Upper lobe of right lung (tissue), 1 donor: ENCODE measurements at places on chromosomes 16 and 17.

DNA sequence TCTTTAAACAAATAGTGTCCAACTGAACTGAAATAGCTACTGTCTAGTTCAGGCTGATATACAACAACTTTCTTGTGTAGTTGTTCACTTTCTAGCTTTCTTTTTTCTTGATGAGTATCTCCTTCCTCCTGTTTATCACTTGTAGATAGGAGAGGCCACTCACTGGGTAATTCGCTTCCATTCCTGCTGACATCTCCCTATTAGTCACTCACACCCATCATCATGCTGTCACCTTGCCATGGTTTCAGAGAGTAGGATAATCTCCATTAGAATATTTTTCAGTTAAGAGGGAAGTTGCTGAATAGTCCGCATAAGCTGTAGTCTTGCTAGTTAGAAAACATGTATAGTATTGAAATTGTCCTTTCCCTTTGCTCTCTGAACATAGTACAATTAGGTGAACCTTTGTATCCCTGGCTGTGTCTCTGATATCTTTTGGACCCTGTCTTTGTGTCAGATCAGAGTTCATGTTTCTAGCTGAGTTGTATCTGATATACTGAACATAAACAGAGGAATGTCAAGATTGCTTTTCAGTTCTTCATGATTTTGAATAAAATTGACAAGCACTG lies 64.4 kb upstream of the RASL10B start:
- DNase-seq, result no peak

GRCh38 chr17:83013779-83014117 lies 65.7 kb upstream of the METRNL start:
- no peak for DNase-seq

DNA sequence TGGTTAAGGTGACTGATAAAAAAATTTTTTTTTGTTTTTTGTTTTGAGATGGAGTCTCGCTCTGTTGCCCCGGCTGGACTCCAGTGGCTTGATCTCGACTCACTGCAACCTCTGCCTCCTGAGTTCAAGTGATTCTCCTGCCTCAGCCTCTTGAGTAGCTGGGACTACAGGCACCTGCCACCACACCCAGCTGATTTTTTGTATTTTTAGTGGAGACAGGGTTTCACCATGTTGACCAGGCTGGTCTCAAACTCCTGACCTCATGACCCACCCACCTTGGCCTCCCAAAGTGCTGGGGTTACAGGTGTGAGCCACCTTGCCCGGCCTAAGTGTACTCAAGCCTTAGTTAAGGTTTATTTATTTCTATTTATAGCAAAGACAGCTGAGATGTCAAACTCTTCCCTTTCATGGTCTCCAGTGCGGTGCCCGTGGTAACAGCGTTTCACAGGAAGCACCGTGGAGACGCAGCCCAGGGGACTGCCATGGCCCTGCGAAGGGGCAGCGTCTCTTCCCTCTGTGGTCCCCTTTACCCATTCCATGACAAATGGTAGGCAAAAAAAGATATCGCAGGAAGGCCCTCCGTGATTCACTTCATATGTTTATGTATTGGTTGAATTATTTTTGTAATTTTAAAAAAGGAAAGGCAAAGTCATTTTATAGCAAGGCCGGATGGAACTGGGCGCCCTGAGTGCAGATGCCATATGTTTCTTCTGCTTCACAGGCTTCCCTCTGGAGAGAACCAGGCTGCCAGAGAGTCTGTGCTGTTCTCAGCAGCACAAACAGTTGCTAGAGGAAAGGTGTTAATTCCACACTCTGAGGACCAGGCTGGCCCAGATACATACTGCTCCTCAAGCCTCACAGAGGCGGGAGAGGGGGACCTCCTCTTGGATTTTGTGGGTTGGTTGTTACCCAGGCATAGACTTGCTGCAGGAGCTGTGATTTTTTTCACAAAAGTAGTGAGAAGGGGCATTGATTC lies 29.2 kb downstream of the DDX19A start:
- DNase-seq, result no peak

- DNase-seq, result no peak
Observed at GRCh38 chr16:62909597-62909996, 873.4 kb upstream of the CDH8 start.

DNA sequence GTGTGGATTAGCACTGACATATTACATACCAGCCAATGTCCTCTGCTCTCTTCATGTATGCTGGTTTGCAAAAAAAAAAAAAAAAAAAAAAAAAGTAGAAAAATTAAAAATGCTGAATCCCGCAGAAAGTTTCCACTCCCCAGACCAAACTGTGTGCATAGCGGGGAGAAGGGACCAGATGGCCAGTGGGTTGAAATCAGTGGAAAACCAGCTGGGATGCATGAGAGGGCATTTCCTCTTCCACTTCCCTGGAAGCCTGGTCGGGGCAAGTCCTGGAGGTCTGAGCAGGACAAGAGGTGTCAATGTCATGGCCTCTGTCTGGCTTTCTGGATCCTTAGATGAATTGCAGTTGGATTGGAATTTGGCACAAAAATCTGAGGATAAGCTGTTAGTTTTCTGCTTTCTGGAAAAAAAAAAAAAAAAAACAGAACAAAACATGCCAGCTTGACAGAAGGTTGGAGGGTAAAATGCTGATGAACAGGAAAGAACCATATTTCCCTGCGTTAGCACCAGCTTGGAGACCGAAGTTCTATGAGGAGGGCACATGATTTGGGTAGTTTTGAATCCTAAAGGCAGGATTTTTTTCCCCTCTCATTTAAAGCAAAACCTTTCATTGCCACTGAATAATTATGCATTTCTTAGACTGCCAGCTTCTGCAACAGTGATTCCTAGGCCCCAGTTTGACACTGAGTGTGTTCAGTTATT lies 941.5 kb upstream of the EEF2KMT start:
- no peak for DNase-seq

DNA sequence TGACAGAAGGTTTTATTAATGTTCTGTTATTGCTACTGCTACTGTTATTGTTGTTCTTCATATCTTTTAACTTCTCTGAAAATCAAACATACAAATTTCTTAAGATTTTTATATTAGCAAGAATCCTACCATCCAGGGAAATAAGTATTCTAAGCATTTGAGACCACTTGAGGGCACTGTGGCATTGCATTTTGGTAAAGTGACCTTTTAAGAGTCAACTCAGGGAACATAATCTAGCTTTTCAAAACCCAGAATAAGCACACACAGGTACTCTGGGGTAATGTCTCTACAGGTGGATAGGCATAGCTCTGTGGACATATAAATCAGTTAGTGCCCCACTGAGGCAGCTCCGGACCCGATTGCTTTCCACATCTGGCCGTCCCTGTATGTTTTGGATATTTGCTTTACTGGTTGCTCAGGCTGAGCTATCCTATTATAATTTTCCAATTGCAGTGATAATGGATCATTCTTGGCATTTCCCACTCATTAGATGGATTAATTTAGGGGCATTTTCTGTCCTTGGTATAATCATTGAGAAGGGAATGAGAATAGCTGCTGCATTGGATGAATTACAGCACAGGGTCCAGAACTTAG lies 1425.1 kb upstream of the CDH8 start:
- DNase-seq, result no peak

GRCh38 chr17:79146562-79146961 lies 71.9 kb downstream of the ENGASE start:
- DNase-seq, result no peak

- DNase-seq, result no peak
Observed at GRCh38 chr16:69831212-69832123, 69.3 kb downstream of the WWP2 start.

DNA sequence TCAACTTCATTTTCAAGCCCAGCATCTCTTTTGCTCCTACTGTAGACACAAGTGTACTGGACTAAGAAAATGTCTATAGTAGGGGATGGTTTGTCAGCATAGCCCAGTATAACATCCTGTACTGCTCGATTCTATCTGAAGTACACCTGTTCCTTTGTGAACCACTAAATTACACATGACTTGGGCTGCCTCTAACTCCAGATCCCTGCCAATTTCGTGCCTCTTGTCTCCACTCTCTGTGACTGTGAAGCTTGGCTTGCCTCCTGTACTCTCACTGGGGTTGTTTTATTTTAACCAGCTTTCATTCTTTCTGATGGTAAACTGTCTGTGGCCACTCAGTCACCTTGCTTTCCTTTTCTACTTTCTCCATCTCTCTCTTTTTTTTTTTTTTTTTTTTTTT lies 24.5 kb downstream of the GFOD2 start:
- no peak for DNase-seq

DNA sequence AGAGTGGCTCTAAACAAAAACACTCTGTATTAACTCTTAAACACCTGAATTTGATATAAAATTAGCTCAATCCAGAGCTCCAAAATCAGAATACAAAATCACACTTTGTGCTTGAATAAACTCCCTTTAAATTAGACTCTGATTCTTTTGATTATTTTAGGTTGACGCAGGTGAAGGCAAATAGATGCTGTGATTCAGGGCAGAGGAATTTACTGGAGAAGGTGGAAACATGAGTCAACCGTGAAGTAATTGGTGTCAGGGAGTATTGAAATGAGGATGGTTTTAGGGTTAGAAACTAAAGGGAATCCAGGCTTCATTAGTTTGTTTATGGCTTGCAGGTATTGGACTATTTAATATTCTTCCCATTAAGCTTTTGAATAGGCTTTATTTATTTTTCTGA lies 37.1 kb upstream of the TEKT1 start:
- DNase-seq, result no peak

DNA sequence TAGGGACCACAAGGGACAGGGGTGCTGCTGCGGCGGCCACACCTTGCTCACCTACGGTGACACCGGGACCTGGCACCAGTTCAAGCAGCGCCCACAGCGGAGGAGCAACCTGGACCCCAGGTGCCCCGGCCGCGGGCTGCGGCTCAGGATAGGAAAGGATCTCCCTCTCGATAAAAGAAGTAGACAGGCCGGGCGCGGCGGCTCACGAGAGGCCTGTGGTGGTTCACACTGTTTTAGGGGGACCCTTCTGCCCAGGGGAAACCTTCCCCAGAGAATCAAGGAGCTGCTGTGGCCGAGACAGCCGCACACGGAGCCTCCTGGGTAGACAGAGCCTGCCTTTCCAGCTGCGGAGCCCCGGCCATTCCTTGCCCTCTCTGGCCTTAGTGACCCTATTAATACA lies 17.9 kb upstream of the ATP2A3 start:
- DNase-seq, result peak; percentile 65

GRCh38 chr17:79478841-79479240 lies 132.0 kb downstream of the RBFOX3 start:
- no peak for DNase-seq

GRCh38 chr17:76492989-76493501 lies 8.2 kb downstream of the RHBDF2 start:
- peak; percentile 87 for DNase-seq

DNA sequence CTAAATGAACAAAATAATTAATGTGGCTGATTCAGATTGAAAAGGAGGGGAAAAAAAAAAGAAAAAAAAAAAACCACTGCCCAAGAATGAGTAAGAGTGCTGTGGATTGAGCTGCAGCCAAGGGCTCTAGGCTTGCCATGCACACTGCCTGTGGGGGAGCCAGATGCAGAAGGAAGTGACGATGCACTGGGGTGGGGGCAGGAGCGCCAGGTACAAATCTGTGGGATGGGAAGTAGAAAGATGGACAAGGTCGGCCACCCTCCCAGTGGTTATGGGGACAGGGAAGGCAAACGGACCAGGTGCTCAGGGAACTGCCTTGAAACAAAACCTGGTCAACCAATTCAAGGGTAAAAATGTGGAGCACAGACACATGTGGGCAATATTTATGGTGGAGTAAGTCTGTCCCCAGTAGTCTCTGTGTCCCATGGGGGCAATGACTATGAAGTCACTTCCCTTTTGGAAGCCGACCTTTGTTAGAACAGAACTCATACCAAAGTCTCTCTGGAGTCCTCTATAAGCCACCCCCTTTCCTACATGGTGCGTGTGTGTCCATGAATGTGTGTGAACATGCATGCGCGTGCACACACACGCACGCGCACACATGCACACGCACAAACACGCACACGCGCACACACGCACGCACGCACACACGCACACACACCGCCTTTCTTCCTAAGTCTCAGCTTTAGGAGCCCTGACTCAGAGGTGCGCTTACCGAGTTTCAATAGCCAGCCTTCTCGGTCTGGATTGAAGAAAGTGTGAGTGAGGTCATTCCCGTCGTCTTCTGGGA lies 84.3 kb downstream of the CYTH1 start:
- no peak for DNase-seq

GRCh38 chr17:73841431-73842060 lies 197.3 kb upstream of the SDK2 start:
- no peak for DNase-seq

DNA sequence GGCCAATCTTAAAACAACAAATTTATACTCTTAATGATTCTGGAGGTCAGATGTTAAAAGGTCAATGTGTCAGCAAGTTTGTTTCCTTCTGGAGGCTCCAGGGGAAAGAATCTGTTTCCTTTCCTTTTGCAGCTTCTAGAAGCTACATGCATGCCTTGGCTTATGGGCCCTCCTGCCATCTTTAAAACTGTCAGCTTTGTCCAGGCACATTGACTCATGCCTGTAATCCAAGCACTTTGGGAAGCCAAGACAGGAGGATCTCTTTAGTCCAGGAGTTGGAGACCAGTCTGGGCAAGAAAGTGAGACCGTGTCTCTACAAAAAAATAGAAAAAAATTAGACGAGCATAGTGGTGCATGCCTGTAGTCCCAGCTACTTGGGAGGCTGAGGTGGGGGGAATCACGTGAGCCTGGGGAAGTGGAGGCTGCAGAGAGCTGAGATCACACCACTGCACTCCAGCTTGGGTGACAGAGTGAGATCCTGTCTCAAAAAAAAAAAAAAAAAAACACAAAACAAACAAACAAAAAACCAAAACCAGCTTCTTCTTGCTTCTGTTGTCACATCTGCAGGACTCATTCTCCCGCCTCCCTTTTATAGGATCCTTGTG lies 58.3 kb downstream of the NOS2 start:
- no peak for DNase-seq

DNA sequence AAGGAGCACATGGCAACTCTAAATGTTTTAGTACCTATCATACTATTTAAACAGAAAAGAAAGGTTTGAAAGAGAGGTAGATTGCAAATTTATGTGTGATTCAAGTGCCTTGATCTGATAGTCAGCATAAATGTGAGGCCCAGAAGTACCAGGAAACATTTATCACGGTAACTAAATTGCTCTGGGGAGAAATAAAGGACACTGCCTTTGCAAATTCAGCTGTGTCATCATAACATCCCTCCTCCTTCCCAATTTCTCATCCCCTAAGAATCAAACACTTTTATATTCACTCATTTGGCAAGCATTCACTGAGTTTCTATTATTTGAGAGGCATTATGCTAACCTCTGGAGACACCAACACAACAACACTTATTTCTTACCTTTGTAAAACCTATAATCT lies 563.4 kb upstream of the CA10 start:
- DNase-seq, result no peak
